Panc1 (cell line): ENCODE measurements at places on chromosomes 1 and 21. TPM values are rescaled to one million over a fixed set of nuclear protein-coding genes. Genes with fewer than 3 reads are reported as not detected.
A peak's percentile ranks its signal among the peaks of the same experiment; 100 is the strongest.

- H3K27me3 ChIP-seq, result no peaks in the 10 kb centered on the region
- H3K36me3 ChIP-seq, result no peaks in the 10 kb centered on the region
- DNase-seq, result no peak
- H3K27ac ChIP-seq, result no peak overlapping the region
- no peak overlapping the region for H3K4me3 ChIP-seq
Measured at GRCh38 chr1:206467915-206468314, 2.4 kb upstream of the IKBKE start.

- H3K4me3 ChIP-seq, result no peak overlapping the region
- no peaks in the 10 kb centered on the region for H3K4me1 ChIP-seq
- no peak overlapping the region for H3K27ac ChIP-seq
- no peak for DNase-seq
Measured at GRCh38 chr1:182460550-182460951, 10.6 kb downstream of the RGSL1 start.

DNA sequence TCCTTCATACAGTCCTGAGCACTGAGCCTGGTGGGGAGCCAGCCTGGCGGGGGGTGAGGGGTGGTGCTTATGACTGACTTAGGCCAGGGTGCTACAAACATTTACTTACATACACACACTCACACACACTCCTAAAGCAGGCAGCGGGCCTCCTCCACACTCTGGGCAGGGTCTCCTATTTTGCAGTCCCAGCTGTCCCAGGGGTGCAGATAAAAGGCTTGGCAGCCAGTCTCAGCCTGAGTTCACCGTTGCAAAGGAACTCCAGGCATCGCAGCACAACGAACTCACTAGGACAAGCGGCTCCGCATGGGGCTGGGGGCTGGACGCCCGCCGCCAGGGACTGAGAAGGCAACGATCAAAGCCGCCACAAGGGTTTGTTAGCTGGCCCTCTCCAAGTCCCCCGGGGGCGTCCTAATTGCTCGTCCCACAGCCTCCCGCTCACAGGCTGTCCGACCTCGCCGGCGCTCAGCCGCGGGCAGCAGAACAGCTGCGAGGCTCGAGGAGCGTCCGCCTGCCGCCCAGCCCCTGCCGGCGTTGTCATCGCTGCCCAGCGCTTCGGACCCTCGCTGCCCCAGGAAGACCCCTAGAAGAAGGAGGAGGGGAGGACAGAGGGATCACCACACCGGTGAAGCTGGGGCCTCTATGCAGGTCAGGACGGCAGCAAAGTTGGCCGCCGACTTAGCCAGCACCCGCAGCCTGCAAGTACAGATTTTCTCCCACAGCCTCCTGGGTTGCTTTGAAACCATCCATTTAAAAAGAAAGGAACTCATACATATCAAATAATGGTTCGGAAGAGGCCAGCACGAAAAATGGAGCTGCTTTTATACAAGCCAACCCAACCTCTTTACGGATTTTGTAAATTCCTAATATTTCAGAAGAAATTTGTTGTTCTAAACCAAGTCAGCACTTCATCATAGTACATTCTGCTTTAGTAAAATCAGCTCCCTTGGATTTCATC lies 6.2 kb downstream of the BARHL2 start:
- H3K4me1 ChIP-seq, result no peaks in the 10 kb centered on the region
- peaks cover 31% of the 10 kb centered on the region for H3K27me3 ChIP-seq
- peak overlapping the region; percentile 28; the same call in 1 of the 2 replicates for H3K4me3 ChIP-seq
- DNase-seq, result no peak

- H3K4me3 ChIP-seq, result no peak overlapping the region
- no peaks in the 10 kb centered on the region; the same call in 1 of the 2 replicates for H3K4me1 ChIP-seq
- H3K27ac ChIP-seq, result no peak overlapping the region
- DNase-seq, result no peak
- no peaks in the 10 kb centered on the region for H3K27me3 ChIP-seq
Measured at GRCh38 chr1:42851960-42852607, 5.7 kb downstream of the ZNF691 start.

- H3K4me1 ChIP-seq, result no peaks in the 10 kb centered on the region
- H3K27ac ChIP-seq, result no peak overlapping the region
- H3K4me3 ChIP-seq, result no peak overlapping the region
- H3K36me3 ChIP-seq, result no peaks in the 10 kb centered on the region
Measured at GRCh38 chr1:158249646-158250045, 4.6 kb upstream of the CD1A start.

DNA sequence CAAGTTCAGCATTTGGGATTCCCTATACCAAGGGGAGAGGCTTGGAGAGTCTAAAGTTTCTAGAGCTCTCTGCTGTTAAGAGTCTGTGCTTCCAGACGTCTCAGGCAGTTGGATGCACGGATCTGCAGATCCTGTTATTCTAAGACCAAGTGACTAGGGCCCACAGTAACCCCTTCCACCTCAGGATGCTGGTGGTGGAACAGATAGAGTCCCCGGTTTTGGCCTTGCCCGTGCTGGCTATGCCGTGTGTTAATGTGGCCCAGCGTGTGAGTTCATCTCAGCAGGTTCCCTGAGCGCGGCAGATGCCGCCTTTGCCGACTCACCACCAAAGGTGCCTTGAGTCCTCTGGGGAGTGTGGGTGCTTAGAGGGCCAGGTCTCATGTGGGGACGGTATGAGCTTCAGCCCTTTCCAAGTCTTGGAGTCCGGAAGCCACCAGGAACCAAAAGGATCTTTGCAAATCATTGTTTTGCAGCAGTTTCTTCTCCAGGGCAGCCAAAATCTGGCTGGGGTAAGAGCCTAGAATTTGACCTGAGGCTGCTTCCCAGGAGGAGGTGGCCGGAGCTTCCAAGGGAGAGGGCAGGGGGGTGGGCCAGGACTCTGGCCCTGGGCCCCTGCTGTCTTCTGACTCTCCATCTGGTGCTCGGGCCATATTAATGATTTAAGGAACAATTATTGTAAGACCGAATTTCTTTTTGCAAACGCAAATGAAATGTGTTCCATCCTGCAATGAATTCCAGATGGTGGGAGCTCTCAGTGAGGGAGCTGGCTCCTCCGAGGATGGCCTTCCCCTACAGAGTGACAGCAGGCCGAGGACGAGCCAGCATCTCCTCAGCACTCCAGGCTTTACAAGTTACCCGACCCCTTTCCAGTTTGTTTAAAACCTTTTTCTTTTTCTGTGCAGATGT lies 205.7 kb downstream of the FOXD2 start:
- no peaks in the 10 kb centered on the region for H3K36me3 ChIP-seq
- H3K4me1 ChIP-seq, result no peaks in the 10 kb centered on the region
- no peak overlapping the region for H3K27ac ChIP-seq
- no peak for DNase-seq

GRCh38 chr1:93554883-93555872 lies 107.3 kb downstream of the FNBP1L start:
- H3K27ac ChIP-seq, result no peak overlapping the region
- no peak for DNase-seq
- H3K27me3 ChIP-seq, result no peaks in the 10 kb centered on the region
- no peak overlapping the region for H3K4me3 ChIP-seq
- peaks cover 27% of the 10 kb centered on the region for H3K4me1 ChIP-seq

DNA sequence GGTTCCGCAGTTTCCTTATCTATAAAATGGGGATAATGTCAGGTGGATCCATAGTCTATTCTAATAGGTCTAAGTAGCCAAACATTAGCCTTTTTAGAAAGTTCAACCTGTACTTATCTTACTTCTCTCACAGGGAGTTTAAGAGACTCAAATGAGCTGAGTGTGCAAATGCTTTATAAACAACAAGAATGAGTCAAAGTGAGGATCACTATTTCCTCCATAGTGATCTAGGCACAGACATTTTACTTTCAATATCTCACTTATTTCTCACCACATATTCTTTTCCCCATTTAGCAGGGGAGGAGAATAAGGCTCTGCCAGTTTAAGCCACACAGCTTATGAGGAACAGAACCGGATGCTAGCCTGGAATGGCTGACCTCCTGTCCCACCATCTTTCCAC lies 92.1 kb upstream of the LMO4 start:
- DNase-seq, result no peak
- no peaks in the 10 kb centered on the region for H3K27me3 ChIP-seq
- H3K4me3 ChIP-seq, result no peak overlapping the region
- H3K27ac ChIP-seq, result no peak overlapping the region

DNA sequence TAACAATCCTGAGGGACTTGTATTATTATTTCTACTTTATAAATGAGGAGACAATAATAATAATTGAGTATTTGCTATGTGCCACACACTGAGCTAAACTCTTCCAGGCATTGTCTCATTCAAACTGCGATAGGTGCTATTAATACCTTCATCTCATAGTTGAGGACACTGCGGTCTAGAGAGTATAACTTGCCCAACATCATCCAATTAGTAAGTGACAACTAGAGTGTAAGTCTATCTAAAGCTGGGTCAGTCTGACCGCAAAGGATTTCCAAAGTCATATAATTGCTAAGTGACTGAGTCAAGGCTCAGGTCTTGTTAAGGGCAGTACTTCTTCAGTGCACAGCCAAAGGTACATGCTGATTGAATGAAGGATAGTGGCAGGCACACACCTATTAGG lies 9.7 kb downstream of the BCL9 start:
- no peak overlapping the region for H3K27ac ChIP-seq
- H3K36me3 ChIP-seq, result no peaks in the 10 kb centered on the region
- no peak overlapping the region for H3K4me3 ChIP-seq
- H3K27me3 ChIP-seq, result peaks cover 13% of the 10 kb centered on the region; the same call in 1 of the 2 replicates
- H3K4me1 ChIP-seq, result no peaks in the 10 kb centered on the region
- DNase-seq, result no peak

DNA sequence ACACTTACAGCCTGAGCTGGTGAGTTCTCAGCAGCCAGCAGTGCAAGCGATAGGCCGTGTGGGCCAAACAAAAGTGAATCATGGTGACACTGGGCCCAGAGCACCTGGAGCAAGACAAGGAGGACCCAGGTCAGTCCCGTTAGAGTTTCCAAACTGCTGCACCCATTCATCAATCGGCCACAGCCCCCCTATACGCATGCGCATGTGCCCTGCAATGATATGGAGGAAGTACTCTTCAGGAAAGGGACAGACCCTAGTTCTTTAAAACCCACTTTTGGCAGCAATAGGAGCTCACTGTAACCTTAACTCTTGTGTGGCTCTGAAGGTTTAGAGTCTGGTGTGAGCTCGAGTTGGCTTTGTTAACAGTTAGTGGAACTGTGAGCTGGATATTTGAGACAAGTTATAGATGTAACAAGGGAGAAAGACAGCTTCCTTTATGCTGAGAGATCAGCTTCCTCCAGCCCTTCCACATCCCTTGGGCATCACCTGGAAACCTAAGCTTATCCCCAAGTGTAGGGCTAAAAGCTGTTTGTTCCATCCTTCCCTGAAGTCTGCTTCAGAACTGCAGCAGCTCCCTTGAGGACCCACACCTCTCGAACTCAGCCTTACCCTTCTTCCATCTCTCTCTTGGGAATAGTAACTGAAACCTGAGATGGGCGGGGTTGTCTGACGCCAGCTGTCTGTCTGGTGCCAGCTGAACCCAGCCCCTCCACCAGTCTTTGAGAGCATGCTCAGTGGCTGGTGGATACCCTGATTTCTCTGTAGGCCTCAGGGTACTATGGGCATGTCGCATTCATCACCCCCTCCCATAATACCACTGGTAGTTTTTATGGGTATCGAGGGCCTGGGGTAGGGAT lies 17.7 kb downstream of the NMNAT1 start:
- no peak for DNase-seq
- H3K4me1 ChIP-seq, result no peaks in the 10 kb centered on the region
- H3K4me3 ChIP-seq, result no peak overlapping the region
- H3K27me3 ChIP-seq, result no peaks in the 10 kb centered on the region
- H3K27ac ChIP-seq, result no peak overlapping the region

AIRE gene
- not detected for total RNA-seq

DESI2 gene
- total RNA-seq, result 53.9 TPM

LEMD1 gene
- total RNA-seq, result not detected

FCRL1 gene
- total RNA-seq, result not detected

TNFSF4 gene
- 0.13 TPM for total RNA-seq

AMY1B gene
- not detected for total RNA-seq

SPRR2E gene
- not detected for total RNA-seq
